ENCODE measurements at places on chromosomes 2 and 18.

- no peak for DNase-seq
These were observed 51.9 kb downstream of the EFEMP1 start for GRCh38 chr2:55871637-55872036.

DNA sequence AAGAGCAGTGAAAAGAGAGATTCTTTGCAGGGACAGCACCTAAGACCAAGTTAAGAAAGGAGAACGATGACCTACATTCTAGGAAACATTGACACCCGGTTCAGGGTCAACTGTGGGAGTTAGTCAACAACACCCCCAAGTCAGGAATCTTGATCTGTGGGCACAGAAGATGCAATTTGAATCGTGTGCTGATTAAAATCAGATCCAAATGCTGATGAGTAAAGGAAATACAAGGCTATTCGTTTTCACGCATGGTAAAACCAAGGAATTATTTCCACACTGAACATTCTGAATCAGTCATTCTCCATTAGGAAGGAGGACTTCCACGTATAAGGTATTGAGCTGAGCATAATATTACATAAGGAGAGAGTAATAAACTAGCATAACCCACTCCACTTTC lies 124.2 kb downstream of the COPS8 start:
- no peak for DNase-seq

DNA sequence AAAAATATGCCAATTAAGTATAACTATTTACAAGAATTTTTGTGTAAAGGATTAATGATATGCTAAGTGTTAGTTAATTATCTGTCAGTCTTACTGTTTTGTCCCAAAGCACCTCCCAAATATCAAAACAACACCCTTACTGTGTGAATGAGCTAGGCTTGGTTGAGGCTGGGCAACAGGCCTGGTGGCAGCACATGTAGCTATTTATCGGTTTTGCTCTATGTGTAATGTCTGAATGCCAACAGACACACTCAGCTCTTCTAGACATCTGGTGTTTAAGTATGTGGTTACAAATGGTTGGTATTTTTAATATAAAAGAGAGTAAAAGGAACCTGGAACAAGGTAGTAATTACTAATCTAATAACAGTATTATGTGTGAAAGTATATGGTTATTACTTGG lies 175.3 kb downstream of the RAB3GAP1 start:
- DNase-seq, result no peak

- no peak for DNase-seq
These were observed 18.7 kb upstream of the MTCL1 start for GRCh38 chr18:8686611-8687010.

DNA sequence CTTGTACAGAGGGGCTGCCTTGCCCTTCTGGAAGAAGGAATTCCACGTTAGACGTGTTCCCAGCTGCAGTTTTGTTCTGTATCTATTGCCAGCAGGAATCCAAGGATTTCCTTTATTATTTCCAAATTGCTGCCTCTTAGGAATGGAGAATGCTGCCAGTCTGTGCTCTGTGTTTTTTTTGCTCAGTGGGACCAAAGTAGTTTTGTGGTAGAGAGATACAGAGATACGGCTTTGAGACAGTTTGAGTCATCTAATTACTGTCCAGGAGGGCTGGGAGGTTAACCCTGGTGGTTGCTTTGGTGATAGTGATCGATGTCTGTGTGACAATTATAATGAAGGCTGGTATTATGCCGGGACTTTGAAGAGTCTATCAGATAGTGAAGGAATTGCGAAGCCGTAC lies 26.3 kb downstream of the ASAP2 start:
- no peak for DNase-seq

GRCh38 chr2:172612051-172612450 lies 56.2 kb downstream of the PDK1 start:
- no peak for DNase-seq

- DNase-seq, result no peak
These were observed 3.2 kb upstream of the MGAT4A start for GRCh38 chr2:98734162-98734561.

GRCh38 chr2:69954084-69954483 lies 7.3 kb downstream of the ASPRV1 start:
- DNase-seq, result no peak

GRCh38 chr2:15560988-15561573 lies at the start of gene NBAS:
Gene NBAS, minus strand, starts transcription at chr2:15561334. Its CDS starts 30 bp downstream, at chr2:15561304.
- DNase-seq, result peak; percentile 84

- no peak for DNase-seq
These were observed 39.8 kb downstream of the TTN start for GRCh38 chr2:178767094-178768060.

DNA sequence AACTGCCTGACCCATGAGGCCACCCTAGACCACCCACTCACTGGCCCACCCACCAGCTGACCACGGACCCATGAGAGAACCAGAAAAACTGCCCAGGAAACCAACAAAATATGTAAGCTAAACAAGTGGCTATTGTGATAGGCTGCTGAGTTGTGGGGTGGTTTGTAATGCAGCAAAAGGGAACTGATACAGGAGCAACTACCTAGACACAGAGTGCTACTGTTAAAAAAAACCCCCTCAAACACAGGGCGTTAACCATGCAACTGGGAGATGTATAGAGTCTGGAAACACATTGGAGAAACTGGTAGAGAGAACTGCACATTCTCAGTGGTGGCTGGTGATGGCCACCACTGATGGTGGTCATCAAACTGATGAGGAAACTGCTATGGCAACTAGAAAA lies 206.3 kb upstream of the GYPC start:
- no peak for DNase-seq

GRCh38 chr2:228802181-228803071 lies 468.7 kb downstream of the PID1 start:
- DNase-seq, result no peak

DNA sequence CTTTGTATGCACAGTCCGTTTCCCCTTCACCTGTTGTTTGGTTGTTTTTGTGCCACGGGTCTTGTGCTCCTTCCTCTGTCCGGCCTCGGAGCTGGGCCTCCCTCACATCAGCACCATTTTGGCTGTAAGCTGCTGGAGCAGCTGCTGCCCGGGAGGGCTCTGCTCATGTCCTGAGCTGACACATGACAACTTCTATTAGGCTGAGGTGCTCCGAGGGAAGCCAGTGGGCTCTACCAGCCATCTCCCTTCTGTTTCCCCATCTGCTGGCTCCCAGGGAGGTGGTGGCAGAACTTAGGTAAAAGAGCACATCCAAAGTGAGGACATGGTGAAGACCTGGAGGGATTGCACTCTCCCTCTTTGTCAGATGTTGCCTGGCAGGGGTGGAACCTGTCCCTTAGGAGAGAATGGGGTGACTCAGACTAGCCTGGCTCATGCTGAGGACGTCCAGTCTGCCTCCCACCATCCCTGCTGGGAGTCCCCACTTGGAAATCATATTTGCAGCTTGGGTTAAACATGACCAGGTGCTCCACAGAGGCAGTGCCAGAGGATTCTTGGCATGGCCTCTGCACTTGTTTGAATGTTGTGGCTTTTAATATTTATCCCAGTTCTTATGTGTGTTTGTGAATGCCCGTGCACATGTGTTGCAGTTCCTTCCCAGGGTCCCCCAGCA lies 49.8 kb upstream of the TNP1 start:
- no peak for DNase-seq

DNA sequence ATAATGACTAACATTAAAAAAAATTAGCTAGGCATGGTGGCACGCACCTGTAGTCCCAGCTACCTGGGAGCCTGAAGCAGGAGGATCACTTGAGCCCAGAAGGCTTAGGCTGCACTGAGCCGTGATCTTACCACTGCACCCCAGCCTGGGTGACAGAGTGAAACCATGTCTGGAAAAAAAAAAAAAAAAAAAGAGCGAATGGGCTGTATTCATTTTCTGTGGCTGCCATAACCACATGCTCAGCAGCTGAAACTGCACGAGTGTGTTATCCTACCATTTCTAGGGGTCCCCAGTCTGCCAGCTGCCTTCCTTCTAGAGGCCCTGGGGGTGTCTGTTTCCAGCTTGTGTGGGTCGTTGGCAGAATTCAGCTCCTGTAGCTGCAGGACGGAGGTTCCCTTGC lies 247.8 kb downstream of the EIPR1 start:
- DNase-seq, result no peak

- no peak for DNase-seq
These were observed 215.3 kb downstream of the TTC32 start for GRCh38 chr2:19686439-19686838.

- DNase-seq, result no peak
These were observed 93.8 kb downstream of the LTBP1 start for GRCh38 chr2:33040541-33040940.

- DNase-seq, result no peak
These were observed 367.0 kb downstream of the RND3 start for GRCh38 chr2:150120326-150120955.

- DNase-seq, result no peak
These were observed 23.9 kb upstream of the BOD1L2 start for GRCh38 chr18:57122936-57123510.

DNA sequence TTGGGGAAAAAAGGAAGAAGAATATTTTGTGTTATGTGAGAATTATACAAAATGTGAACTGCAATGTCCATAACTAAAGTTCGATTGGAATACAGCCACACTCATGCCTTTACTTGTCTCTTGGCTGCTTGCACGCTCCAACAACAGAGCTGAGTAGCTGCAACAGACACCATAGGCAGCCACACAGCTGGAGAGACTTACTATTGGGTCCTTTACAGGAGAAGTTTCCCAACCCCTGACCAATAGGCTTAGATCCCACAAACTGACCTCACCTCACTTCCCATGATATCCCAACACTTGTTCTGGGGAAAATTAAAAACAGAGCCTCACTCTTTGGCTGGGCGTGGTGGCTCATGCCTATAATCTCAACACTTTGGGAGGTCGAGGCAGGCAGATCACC lies 213.8 kb downstream of the SH3BP4 start:
- no peak for DNase-seq

- DNase-seq, result no peak
These were observed 130.4 kb upstream of the ASB18 start for GRCh38 chr2:236394571-236394970.

- DNase-seq, result peak; percentile 81
These were observed 1.1 kb upstream of the CDH2 start for GRCh38 chr18:28177828-28178635.

GRCh38 chr18:11857177-11857887 lies 6.1 kb downstream of the CHMP1B start:
- no peak for DNase-seq

DNA sequence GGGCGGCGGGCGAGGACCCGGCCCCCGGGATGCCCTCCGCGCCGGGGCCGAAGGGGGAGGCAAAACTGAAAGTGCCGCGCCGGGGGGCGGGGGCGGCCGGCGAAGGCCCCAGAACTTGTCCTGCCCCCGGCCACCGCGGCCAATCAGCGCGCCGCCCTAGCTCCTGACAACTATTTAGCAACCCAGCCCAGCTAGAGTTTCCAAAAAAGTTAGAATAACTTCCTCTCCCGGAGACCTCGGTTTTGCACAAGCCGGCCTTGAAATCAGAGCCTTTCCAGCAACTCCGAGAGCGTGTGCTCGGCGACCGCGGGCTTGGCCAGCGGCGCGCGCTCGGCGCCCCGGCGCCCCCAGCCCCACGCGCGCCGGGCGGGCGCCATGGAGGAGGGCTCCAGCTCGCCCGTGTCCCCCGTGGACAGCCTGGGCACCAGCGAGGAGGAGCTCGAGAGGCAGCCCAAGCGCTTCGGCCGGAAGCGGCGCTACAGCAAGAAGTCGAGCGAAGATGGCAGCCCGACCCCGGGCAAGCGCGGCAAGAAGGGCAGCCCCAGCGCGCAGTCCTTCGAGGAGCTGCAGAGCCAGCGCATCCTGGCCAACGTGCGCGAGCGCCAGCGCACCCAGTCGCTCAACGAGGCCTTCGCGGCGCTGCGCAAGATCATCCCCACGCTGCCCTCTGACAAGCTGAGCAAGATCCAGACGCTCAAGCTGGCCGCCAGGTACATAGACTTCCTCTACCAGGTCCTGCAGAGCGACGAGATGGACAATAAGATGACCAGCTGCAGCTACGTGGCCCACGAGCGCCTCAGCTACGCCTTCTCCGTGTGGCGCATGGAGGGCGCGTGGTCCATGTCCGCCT lies at the start of gene TWIST2:
Gene TWIST2 (plus strand): TSS at position 245 of the 850 bp plus-strand sequence. CDS start 131 bp downstream, at position 376.
- DNase-seq, result no peak

DNA sequence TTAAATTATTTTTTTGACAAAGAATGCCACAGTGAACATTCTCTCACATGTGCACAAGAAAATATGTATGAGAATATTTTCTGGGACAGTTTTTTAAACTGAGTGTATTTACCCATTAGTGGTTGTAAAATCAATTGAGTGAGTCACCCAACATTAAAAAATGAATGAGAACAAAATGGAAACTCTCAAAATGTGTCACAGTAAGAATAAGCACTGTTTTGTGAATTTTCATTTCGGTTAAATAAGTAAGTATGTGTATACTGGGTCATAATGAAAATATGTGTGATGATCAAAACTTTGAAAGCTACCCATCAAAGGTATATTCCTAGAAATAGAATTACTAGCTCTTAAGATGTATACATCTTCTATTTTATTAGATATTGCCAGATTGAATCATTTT lies 11.6 kb downstream of the BABAM2 start:
- no peak for DNase-seq

DNA sequence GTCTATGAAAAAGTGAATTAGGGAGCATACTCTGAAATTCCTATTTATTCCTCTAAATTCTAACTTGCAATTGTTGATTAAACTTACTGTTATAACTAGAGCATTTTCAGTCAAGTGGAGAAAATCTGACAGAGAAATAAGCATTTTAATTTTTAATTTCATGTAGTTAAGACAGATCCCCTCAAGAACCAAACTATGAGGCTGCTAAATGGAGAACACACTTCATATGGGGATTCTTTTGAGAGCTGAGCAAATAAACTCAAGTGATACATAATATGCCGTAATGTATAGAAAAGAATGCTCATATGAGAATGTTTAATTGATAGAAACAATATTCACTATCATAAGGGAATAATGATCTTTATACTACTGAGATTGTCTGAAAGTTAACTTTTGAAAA lies 340.8 kb downstream of the ERBB4 start:
- no peak for DNase-seq

DNA sequence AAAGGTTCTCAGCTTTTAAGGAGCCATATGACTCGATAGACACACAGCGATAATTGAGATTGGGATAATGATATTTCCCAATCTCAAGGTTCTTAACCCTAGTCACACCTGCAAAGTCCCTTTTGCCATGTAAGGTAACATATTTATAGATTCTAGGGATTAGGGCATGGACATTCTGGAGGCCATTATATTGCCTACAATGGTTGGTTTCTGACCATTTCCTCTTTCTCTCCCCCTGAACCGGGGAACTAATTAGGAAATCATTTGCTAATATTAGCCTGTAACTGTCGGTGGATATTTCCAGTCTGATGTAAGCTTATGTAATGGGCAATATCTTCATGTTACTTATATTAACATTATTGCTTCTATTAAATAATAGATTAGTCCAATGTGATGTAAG lies 40.8 kb upstream of the ARHGAP15 start:
- no peak for DNase-seq

DNA sequence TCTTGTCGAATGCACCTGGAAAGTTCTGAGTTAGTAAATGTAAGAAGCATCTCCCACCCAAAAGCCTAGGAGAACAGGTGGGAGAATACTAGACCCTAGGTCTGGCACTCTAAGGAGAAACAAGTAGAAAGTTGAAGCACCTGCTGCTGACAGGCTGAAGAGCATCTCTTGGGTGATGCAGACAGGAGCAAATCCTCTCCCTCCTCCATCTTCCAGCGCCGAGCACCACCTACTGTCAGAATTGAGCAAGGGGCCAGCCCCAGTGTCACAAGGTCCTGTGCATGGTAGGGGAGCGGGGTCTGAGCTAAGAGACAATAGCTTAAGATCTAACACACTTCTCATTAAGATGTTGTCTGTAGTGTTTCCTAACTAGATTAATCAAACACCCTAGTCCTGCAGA lies 52.9 kb downstream of the HK2 start:
- no peak for DNase-seq

- DNase-seq, result no peak
These were observed 308.4 kb upstream of the RAB12 start for GRCh38 chr18:8300751-8301410.

Data from DND-41 (cell line).